ENCODE measurements at places on chromosomes 6 and 20.
A peak's percentile ranks its signal among the peaks of the same experiment; 100 is the strongest.

DNA sequence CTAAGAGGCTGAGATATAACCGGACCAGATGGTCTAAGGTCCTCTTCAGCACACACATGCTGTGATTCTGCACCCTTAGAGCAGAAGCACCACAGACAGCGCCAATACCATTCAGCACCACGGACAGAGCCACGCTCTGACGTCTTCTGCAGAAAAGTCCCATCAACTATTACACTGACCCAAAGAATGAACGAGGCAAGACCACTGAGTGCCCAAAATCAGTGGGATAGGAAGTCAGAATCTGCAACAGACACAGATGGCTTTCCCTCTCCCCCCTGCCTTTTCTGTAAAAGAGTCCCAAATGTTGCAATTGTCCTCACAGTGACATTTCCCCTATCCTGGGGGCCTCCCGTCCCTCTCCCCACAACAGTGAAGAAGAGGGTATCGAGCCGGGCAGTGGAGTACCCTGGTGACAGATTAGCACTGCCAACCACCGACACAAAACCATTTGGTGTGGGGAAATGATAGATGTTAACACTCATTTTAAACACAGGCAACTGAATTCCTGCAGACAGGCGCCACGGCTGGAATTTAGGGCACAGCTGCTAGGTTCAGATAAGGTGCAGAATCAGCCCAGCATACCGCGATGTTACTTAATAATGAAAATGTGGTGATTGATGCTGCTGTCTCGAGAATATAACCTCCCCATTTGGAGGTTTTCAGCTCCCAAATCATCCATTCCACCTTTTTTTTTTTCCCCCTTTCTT is 66.6 kb upstream of the CTNNBL1 start:
- peak; percentile 61 for DNase-seq

GRCh38 chr6:163709255-163709654 is 294.7 kb downstream of the QKI start:
- DNase-seq, result no peak

GRCh38 chr6:24381476-24382219 is 21.1 kb upstream of the MRS2 start:
- no peak for DNase-seq

- DNase-seq, result peak; percentile 23
Observed at GRCh38 chr6:56764081-56764566, 121.4 kb upstream of the DST start.

DNA sequence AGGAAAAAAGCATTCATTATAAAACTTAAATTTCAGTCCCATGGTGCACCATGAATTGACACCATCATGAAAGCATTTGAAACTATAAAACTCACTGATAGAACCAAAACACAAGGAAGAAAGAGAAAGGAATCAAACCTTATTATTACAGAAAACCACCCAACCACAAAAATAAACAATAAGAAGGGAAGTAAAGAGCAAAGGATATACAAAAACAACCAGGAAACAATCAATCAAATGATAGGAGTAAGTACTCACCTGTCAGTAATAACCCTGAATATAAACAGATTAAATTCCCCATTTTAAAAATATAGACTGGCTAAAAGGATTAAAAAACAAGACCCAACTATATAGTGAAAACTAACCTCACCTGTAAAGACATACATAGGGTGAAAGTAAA is 5.8 kb downstream of the SLPI start:
- no peak for DNase-seq

DNA sequence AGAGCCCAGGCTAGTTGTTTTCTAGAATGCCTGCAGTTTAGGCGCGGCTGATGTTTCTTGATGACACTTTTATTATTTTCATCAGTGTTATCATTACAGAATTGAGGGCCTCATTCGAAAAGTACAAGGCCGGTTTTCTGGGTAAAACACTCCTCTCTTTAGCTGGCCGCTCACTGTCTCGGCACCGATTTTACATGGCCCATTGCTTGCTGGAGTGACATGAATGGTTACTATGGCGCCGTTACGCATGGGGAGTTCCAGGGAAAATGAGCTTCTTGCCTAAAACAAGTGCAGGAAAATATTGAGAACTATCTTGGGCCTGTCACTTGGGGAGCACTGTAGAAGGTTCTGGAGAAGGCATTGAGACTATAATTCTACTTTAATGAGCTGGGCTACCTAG is 317.8 kb downstream of the CDH4 start:
- DNase-seq, result no peak

- DNase-seq, result peak; percentile 77
Observed at GRCh38 chr20:2101057-2101864, at the start of gene STK35. Gene STK35, plus strand, starts transcription at chr20:2101827. Its CDS starts 55 bp downstream, at chr20:2101882.

- no peak for DNase-seq
Observed at GRCh38 chr6:22596011-22596410, 26.6 kb downstream of the HDGFL1 start.

DNA sequence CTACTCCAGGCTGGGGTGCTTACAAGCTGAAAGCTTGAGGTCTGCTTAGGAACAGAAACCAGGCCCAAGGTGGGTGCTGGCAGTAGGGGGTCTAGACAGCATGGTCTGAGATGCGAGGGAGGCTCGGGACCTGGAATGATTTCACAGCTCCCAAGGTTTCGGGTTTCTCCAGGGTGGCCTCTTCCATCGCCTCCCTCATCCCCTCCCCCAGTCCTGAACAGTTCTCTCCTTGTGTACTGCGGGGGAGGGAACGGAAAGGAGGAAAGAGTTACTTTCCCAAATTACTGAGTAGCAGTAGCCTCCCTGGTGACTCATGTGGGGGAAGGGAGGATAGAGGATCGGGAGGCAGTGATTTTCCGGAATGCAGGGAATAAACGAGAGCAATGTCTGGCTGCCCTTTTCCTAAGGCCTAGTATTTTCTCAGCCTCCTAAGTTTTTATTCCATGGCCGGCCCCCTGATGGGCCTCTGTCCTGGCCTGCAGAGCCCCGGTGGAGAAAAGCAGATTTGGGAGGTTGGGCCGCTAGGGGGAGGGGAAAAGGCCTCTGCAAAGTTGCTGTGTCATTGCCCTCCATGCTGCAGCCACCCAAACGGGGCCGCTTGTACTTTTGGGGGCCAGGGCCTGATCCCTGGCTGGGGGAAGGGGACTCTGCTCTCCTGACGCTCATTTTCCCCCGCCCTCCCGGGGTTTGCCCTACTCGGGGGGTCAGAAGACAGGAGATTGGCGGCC is 1.5 kb downstream of the BRD2 start:
- peak; percentile 64 for DNase-seq

DNA sequence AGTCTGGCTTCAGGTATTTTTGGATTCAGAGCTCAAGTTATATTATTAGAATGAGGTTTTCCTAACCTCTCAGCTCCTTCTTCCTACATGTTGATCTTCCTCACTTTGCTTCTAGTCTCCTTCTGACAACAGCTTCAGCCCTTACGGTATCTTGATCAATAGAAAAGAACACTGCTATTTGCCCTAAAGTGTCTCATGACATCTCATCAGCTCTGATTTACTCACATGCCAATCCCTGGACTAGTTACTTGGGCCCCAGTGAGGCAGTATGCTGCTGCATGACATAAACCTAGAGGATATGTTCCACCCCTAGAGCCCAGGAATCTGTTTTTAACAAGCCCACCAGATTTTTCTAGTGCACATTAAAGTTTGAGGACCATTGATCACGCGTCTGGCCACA is 110.3 kb downstream of the UNC5CL start:
- DNase-seq, result no peak

- no peak for DNase-seq
Observed at GRCh38 chr6:163756079-163756478, 341.6 kb downstream of the QKI start.

DNA sequence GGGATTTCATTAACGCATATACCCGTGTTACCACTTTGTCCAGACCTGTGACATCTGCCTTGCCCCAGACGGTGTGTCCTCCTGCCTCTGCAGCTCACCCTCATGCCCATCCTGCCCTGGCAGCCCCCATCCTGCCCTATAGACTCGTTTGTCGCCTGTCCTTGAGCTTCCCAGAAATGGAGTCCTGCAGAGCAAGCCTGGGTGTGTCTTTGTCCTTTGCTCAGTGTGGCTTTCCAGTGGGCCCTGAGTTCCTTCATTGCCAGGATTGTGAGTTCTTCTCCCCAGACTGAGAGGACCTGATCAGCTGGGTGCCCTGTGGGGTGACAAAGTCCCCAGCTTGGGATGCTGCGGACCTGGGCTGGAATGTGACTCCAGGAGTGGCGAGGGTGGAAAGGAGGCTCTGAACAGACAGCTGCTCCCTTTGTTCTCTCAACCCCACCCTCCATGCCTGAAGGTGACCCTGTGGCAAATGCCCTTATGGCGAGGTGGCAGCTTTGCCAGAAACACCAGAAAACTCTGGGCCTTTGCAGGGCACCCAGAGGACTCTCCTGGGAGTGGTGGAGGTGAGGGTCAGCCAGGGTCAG is 2.4 kb upstream of the CST3 start:
- no peak for DNase-seq

DNA sequence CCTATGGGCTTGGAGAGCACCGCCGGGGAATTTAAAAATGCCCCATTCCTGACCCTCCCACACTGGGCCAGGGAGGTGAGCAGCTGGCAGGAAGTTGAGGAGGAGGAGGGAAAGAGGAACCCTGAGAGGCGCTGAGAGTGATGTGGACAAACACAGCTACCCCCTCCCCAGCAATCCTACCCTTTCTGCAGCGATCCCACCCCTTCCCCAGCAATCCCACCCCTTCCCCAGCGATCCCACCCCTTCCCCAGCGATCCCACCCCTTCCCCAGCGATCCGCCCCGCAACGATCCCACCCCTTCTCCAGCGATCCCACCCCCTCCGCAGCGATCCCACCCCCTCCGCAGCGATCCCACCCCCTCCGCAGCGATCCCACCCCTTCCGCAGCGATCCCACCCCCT is 111.6 kb downstream of the SYCP2 start:
- no peak for DNase-seq

GRCh38 chr6:25564943-25565342 is 87.1 kb upstream of the SCGN start:
- DNase-seq, result no peak

DNA sequence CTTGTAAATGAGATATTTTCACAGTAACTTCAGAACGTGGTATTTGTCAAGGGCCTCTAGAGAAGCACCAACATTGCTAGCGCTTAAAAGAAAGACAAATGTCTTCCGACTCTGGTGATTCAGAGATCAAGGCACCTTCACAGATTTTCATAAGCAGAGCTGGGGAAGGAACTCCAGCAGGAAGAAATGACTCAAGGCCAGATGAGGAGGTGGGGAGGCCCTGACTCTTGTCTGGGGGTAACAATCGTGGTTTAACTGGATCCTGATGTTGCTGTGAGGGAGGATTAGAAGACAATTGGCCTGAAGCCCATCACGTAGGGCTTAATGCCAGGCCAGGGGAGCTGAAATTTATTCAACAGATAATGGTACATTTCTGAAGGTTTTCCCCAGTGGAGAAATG is 122.9 kb upstream of the QKI start:
- no peak for DNase-seq

- no peak for DNase-seq
Observed at GRCh38 chr6:98636941-98637340, 197.4 kb upstream of the POU3F2 start.

DNA sequence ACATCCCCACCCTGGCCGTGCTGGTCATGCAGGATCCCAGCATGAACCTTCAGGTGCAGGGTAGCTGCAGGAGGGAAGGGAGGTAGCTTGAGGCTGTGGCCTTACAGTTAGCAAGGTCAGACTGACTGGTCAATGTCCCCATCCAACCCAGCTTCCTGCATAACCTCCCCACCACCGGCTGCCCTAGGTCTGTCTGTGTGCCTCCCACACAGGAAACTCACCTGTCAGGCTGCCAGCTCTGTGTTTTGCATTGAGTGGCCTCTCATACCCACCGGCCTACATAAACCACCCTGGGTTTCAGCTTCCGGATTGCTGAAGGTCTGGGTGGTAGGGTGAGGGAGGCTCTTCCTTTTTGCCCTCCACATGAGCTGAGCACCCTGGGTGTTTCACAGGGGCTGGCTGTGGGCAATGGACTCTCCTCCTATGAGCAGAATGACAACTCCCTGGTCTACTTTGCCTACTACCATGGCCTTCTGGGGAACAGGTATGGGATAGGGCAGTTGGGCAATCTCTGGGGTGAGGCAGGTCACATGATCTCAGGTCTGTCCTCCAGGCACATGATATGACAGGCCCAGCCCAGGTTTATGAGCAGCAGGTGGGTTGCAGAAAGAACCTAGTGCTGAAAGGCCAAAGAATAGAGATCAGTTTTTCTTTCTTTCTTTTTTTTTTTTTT is 1.8 kb downstream of the CTSA start:
- no peak for DNase-seq

- DNase-seq, result no peak
Observed at GRCh38 chr6:10681795-10682194, 12.6 kb downstream of the C6orf52 start.
